ENCODE measurements at places on chromosomes 11 and 22.
A peak's percentile ranks its signal among the peaks of the same experiment; 100 is the strongest.

DNA sequence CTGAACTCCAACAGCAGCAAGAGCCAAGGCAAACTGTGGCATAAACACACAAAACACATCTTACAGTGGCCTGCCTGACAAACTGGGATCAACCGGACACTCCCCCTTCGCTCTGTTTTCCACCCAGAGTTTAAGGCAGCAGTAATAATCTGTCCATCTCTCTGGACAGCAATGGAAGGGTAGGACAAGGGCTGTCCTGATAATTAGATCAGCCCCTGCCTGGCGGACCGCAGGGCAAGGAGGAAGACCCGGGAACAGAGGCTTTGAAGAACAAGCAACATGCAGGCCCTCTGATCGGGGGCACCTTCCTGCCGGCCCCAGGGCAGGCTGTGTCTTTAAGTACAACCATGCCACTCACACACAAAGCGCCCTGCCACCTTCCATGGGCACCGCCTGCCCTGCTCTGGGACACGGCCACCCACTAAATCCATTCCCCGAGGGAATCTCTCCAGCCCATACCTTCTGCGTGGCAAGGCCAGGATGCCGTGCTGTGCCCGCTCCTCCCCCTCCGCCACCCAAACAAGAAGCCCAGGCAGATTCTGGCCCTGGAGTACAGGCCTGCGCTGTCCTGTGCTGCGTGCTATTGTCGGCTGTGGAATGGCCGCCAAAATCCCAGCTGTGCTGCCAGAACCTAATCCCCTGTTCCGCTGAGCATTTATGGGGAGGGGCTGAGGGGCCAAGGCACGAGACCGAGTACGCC is 38.8 kb downstream of the NUMA1 start:
- no peaks in the 10 kb centered on the region for H3K36me3 ChIP-seq
- H3K27me3 ChIP-seq = no peaks in the 10 kb centered on the region
- H3K27ac ChIP-seq = no peak overlapping the region

- DNase-seq = no peak
- H3K4me3 ChIP-seq = no peak overlapping the region
- H3K27me3 ChIP-seq = no peaks in the 10 kb centered on the region
- H3K36me3 ChIP-seq = peaks cover 13% of the 10 kb centered on the region
- peak overlapping the region; percentile 54 for H3K27ac ChIP-seq
- H3K4me1 ChIP-seq = peaks cover 16% of the 10 kb centered on the region
These were observed 9.9 kb downstream of the PCSK7 start for GRCh38 chr11:117221775-117222517.

- H3K4me1 ChIP-seq = peaks cover 34% of the 10 kb centered on the region
- no peak overlapping the region for H3K4me3 ChIP-seq
- no peaks in the 10 kb centered on the region for H3K27me3 ChIP-seq
- DNase-seq = no peak
- no peaks in the 10 kb centered on the region for H3K36me3 ChIP-seq
- no peak overlapping the region for H3K27ac ChIP-seq
These were observed 97.8 kb downstream of the MICAL3 start for GRCh38 chr22:17926516-17926915.

- H3K36me3 ChIP-seq = peaks cover 54% of the 10 kb centered on the region
- H3K27ac ChIP-seq = no peak overlapping the region
- no peaks in the 10 kb centered on the region for H3K4me1 ChIP-seq
- no peak overlapping the region for H3K4me3 ChIP-seq
- no peak for DNase-seq
- no peaks in the 10 kb centered on the region for H3K27me3 ChIP-seq
These were observed 60.4 kb downstream of the SBF2 start for GRCh38 chr11:10233581-10233980.

- H3K4me3 ChIP-seq = no peak overlapping the region
- no peak for DNase-seq
- peaks cover 5% of the 10 kb centered on the region for H3K4me1 ChIP-seq
- H3K27ac ChIP-seq = no peak overlapping the region
These were observed 10.6 kb upstream of the PAX6 start for GRCh38 chr11:31821766-31822165.

GRCh38 chr22:27699383-27700019 is 102.1 kb downstream of the MN1 start:
- peaks cover 16% of the 10 kb centered on the region for H3K4me1 ChIP-seq
- DNase-seq = no peak
- peaks cover 4% of the 10 kb centered on the region for H3K36me3 ChIP-seq
- H3K27me3 ChIP-seq = peaks cover 1% of the 10 kb centered on the region

DNA sequence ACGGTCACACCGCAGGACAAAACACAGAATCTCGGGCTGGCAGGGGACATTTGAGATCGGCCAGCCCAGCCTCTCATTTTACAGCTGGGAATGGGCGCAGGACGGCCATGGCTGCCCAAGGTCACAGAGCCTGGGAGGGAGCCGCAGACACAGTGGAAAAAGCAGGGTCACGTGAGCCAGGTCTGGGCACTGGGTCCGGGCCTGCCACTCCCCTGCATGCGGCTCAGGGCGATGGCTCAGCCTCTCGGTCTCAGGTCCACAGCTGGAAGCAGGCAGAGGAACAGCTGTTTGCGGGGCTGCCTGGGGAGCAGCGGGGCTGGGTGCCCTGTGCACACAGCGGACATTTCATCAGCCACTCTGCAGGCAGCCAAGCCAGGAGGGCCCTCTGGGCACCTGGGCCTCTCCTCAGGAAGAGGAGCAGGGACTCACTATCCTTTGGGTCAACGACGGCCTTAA is 10.4 kb upstream of the PPARA start:
- no peak for DNase-seq
- no peaks in the 10 kb centered on the region for H3K36me3 ChIP-seq
- peaks cover 7% of the 10 kb centered on the region for H3K4me1 ChIP-seq
- no peak overlapping the region for H3K4me3 ChIP-seq
- H3K27me3 ChIP-seq = peaks cover under 1% of the 10 kb centered on the region
- H3K27ac ChIP-seq = peak overlapping the region; percentile 67

DNA sequence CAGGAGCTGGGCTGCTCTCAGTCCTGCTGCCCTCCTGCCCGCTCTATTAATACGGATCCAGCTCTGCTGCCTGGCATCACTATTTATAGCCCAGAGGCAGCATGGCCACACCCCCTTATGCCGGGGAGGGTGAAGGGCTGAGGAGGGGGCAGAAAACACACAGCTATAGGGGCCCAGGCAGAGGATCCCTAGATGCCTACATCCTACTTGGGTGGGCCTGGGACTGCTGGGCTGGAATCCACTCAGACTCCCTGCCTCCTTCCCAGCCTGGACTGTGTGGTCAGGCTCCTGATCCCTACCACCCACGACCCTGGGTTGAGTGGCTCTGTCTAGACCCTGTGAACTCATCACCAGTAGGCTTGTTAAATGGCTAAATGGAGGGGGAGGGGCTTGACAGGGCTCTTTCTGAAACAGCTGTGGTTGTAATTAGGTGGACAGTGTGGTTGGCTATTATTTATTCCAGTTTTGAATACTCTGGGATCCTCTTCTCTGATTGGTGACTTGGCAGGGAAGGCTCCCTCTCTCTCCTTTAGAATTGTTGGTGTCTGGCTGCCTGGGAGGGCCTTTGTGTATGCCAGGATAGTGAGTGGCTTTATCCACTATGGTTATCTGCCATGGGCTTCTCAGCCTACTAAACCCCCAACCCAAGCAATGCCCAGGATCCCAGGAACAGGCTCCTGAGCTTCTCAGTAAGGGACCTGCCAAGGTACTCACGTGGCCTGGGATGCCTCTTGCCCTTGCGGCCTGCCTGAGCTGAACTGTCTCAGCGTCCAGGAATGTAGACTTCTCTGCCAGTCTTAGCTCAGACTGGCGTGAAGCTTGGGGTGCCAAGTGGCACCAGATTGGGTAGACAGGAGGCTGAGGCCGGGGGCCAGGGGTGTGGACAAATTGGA is 15.2 kb downstream of the PHLDB1 start:
- DNase-seq = no peak
- peak overlapping the region; percentile 95 for H3K27ac ChIP-seq
- H3K4me3 ChIP-seq = peak overlapping the region; percentile 79
- no peaks in the 10 kb centered on the region for H3K27me3 ChIP-seq

- peak overlapping the region; percentile 8 for H3K4me3 ChIP-seq
- DNase-seq = peak; percentile 79
- no peaks in the 10 kb centered on the region for H3K27me3 ChIP-seq
- no peak overlapping the region for H3K27ac ChIP-seq
- H3K36me3 ChIP-seq = peaks cover 4% of the 10 kb centered on the region
- H3K4me1 ChIP-seq = peaks cover 26% of the 10 kb centered on the region
These were observed 2.2 kb upstream of the RPS19BP1 start for GRCh38 chr22:39534591-39535356.

DNA sequence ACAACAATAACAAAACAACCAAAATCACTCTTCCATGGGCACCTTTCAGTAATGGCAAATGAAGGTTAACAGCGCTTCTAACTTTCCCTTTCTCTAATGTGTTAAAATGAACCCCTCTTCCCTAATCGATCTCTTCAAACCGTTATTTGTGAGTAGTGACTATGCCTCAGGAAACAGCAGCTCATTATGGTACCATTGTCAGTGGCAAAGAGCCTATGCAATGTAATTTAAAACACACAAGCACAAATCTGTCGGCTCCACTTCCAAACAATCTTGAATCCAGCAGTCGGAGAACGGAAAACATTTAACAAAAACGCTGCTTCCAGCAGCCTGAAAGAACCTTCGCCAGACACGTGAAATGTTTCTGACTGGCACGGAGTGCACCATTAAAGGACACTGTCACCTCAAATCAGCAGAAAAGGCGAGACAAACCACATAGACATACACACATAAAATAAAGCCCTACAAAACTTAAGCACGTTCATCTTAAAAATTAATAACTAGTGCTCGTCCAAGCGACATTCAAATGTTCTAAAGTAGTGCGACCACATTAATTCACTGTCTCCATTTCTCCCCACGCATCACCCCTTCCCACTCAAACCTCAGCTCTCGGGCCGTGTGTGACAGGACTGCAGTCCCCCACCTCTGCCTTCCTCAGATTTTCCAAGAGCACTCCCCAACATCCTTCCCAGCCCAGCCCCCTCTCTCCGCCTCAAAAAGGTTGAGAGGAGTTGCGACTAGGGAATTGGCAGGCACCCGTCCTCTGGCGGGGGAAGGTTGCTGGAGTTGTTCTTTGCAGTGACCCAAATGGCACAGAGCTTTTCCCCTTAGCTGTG is 748 bp downstream of the RAB30 start:
- no peak overlapping the region for H3K27ac ChIP-seq
- no peaks in the 10 kb centered on the region for H3K27me3 ChIP-seq
- H3K36me3 ChIP-seq = peaks cover 7% of the 10 kb centered on the region

GRCh38 chr11:119835753-119836152 is 106.8 kb upstream of the NECTIN1 start:
- peaks cover 13% of the 10 kb centered on the region for H3K4me1 ChIP-seq
- H3K27ac ChIP-seq = no peak overlapping the region
- peaks cover 6% of the 10 kb centered on the region for H3K27me3 ChIP-seq
- H3K36me3 ChIP-seq = no peaks in the 10 kb centered on the region
- DNase-seq = no peak

GRCh38 chr11:86182976-86183584 is 61.5 kb upstream of the EED start:
- no peak for DNase-seq
- H3K27me3 ChIP-seq = no peaks in the 10 kb centered on the region
- no peak overlapping the region for H3K4me3 ChIP-seq
- peaks cover 2% of the 10 kb centered on the region for H3K4me1 ChIP-seq
- H3K27ac ChIP-seq = no peak overlapping the region
- H3K36me3 ChIP-seq = no peaks in the 10 kb centered on the region

DNA sequence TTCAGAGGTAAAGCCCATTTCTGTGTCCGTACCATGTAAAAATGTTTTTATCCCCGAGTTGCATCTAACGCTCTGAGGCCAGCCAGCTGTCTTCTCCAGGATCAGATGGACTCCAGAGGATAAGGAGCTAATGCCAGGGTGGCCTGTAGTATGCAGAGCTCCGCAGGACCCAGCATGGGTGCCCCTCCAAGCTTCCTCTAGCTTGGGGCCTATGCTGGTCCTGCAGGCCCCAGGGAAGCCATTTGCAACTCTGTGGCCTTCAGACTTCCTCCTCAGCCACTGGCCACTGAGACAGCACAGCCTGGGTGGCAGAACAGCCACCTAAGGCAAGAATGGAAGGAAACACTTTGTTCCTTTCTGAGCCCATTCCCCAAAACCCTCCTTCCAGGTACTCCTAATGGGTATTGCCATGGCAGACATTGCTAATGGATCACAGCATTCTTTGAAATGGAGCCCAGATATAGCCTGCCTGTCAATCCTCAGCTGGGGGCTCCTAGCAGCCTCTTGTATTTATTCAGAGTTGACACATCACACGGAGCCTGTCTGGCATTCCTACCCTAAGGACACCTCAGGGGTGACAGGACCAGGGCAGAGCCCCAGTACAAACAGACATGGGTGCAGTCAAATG is 4.7 kb downstream of the ADA2 start:
- no peaks in the 10 kb centered on the region for H3K27me3 ChIP-seq
- H3K4me1 ChIP-seq = no peaks in the 10 kb centered on the region
- H3K4me3 ChIP-seq = no peak overlapping the region

GRCh38 chr11:111819161-111819828 is 52.1 kb downstream of the ALG9 start:
- H3K4me1 ChIP-seq = peaks cover 18% of the 10 kb centered on the region
- peak overlapping the region; percentile 35 for H3K27ac ChIP-seq
- H3K27me3 ChIP-seq = no peaks in the 10 kb centered on the region
- DNase-seq = no peak
- no peak overlapping the region for H3K4me3 ChIP-seq

DNA sequence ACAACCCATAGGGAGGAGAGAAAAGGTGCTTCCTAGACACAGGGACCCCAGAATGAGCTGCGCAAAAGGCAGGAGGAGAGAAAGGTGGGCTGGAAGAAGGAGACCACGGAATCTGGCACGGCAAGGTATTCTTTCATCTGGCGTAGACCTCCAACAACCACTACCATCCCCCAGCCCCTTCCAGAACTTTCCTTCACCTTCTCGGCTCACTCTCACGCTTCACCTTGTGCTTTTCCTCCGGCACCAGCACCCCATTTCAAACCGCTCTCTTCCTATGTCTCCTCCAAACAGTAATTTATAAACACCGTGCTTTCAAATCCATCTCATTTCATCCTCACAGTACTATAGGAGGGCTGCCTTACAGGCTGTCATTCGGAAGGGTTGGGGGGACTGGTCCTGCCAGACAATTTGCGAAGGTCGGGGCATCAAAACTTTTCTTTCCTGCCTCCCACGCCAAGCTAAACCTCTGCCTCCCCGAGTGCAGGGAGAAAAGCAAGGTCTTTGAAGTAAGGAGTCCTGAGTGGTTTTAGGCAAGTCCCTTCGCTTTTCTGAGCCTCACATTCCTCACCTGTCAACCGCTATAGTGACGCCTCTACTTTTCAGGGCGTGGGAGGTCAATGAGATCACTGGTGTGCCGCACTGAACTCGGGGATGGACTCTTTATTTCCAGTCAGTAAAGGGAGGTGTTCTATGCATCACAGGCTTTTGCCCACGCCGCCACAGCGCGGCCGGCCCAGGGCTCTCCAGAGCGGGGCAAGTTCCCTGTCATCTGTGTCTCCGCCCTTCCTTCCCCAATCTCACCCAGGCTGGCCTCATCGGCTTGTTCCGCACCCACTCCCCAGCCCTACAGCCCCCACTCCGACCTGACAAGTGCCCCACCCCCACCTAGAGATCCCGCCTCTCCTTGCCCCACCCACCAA is 800 bp downstream of the KCTD21 start:
- H3K27me3 ChIP-seq = no peaks in the 10 kb centered on the region
- DNase-seq = no peak
